HepG2 (cell line): ENCODE measurements at places on chromosomes 12 and 14.

- no peak for DNase-seq
Observed at GRCh38 chr14:89182326-89182725, 234.7 kb downstream of the FOXN3 start.

DNA sequence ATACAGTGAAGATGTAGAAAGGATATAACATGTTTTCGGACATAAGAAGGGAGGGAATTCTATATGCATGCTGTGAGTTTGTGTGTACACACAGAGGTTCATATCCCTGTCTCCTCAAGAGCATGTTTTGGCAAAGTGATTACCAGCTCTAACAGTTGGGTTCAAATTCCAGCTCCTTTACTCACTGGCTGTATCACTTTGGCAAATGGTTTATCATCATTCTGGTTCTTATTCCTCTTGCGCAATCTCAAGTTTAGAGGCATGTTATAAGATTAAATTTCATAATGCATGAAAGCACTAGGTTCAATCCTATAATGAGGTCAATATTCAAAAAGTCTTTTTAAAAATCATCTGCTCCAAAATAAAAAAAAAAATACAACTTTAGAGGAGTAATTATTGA, 107.7 kb upstream of the LRFN5 start:
- DNase-seq, result no peak

DNA sequence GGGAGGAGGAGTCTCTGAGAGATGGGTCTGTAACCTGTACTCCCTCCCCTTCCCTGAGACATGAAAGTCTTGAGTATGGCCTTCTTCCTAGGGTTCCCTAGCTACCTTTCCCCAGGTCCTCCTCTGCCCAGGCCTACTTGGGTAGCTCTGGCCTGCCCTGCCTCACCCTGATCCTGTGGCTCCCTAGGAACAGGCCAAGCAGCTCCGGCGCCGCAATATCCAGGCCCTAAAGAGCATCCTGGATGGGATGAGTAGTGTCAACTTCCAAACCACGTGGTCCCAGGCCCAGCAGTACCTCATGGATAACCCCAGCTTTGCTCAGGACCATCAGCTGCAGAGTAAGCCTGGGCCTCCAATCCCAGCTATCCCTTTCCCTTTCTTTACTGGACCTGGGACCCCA, 12.3 kb downstream of the PRPF40B start:
- no peak for DNase-seq

DNA sequence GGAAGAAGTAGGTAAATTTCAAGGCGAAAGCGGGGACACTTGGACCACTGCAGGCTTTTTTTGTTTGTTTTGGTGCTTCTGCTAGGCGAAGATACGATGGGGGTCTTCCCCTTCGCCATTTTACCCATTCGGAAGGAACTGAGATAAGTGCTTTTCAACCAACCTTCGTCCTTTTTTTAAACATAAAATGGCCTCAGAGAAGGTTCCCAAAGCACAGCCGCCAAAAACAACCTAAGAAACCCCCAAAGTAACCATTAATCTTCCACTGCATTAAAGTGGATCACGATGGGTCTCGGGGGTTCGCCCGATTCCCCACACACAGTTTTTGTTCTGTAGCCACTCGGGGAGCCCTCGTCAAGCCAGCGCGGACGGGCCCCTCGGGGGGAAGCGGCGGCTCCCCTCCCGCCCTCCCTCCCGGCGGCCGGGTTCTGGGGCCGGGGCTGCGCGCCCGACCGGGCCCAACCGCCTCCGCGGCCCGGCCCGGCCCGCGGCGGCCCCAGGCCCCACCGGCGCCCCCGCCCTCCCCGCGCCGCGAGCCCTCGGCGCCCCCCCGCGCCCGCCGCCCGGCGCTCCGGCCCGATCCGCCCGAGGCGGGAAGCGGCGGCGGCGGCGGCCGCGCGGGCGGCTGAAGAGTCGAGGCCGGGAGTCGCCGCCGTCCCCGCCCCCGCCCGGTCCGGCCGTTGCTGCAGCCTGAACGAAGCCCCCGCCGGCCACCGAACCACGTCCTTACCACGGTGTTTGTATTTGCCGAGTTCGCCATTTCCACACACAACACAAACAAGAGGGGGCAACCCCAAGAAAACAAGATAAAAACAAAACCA, 790 bp downstream of the GTF2A1 start:
- DNase-seq, result peak; percentile 6

- peak; percentile 61 for DNase-seq
Observed at GRCh38 chr12:101490286-101490920, 15.3 kb downstream of the SPIC start.

DNA sequence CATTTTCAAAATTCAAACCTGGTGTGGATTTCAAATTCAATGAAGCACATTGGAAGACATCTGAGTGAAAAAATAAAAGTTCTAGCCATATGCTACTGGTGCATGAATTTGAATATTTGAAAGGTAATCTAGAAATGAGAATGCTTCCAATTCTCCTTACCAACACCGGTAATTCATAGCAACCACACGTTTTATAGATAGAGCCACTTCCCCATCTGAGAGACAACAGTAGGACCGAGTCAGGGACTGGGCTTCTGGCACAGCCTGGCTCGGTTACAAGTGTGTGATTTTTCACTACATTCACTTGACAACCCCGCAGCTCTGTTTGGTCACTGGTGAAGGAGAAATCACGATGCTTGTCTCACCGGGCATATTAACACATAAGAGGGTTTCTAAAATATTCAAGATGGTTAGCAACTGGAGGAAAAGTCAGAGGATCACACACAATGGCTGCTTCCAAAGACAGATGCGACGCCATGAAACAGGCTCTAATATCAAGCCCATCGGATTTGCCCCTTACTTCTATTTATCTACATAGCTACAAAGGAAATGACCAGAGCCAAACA, 86.5 kb upstream of the FOXN3 start:
- no peak for DNase-seq

DNA sequence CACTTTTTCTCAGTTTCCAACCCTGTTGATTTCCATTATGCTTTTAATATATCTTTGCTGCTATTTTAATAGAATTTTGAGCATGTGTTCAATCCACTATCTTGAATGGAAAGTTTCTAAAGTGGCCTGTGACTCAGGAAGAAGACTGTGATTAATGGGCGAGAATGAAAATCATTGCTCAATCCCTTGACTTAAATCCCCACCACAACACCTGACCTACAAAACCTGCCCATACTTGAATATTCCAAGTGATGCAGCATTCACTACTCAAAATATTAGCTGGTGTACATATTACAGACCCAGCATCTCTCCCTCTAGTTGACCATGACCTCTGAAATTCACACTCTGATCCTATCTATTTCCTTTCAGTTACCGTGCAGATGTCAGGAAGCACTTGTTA, 1.3 kb upstream of the OAS3 start:
- DNase-seq, result no peak

DNA sequence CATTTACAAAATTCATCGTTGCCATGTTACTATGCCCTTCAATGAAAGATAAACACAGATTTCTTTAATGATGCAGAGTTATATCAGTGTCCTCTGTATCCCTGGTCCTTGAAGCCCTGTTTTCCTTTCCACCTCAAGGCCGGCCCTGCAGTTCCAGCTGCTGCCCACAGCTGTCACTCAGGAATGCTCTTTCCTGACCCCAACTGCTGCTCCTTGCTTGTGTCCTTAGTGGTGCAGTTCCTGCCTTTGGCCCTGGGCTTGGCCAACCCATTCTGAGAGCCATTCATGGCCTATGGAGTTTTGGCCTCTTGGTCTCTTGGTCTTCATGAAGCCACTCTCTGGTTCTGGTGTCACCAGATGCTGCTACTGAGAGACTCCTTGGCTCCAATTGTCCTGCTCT, 93.1 kb downstream of the GAS2L3 start:
- no peak for DNase-seq

DNA sequence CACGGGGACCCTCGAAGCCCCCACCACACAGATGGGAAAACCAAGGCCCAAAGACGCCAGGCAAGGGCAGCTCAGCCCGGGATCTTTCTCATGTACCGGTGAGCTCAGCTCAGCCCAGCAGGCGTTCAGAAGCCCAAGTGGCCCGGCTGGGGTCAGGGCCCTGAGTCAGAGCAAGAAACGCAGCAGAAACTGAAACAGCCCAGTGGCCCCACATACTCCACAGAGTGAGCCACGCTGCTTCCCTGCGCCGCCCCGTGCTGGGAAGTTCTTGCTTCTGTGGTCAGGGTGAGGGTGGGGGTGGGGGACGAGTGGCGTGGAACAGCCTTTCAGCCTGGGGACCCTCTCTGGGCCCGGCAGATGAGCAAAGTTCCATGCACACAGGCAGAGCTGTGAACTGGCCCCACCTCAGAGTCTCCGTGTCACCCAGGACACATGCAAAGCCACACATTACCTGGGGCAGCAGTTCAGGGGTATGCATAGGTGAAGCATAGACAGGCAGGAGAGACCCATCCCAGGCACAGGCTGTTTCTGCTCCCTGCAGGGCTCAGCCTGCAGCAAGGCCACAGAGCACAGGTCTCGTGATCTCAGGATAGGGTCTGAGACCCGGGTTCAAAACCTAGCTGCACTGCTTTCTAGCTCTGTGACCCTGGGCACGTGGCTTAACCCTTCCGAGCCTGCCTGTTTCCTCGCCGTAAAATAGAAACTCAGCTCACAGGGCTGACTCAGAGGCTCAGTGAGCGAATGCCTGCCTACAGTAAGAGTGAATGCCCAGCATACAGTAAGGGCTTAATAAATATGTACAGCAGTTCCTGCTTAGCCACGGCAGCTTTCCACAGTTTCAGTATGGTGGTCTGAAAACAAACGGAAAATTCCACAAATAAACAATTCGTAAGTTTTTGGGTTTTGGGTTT, 21.6 kb downstream of the NCOR2 start:
- no peak for DNase-seq

DNA sequence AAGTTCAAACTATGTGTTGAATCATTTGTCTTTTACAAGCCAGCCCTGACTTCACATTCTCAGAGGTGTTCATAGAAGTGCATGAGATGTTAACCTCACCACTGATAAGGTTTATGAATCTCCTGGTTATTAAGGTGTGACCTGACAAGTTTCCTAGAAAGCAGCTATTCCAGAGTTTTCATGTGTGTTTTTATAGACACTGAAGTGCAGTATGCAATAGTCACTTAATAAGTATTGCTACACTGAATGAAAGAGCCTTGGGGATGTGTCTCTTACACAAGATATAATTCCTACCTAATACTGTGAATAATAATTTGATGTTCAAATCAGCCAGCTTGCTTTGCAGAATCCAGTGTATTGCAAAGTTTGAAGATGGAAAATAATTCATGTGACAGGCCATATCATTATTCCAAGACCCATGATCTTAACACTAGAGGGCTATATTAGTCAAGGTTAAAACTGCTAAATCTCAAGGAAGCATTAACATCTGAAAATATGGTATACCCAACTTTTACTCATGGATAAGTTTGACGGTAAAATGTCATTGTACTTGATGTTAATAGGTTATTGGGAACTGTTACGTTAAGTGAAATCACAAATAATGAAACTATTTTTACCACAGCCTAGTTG, 13.0 kb downstream of the SLC25A3 start:
- DNase-seq, result no peak
